ENCODE measurements at places on chromosomes 16 and 17.

DNA sequence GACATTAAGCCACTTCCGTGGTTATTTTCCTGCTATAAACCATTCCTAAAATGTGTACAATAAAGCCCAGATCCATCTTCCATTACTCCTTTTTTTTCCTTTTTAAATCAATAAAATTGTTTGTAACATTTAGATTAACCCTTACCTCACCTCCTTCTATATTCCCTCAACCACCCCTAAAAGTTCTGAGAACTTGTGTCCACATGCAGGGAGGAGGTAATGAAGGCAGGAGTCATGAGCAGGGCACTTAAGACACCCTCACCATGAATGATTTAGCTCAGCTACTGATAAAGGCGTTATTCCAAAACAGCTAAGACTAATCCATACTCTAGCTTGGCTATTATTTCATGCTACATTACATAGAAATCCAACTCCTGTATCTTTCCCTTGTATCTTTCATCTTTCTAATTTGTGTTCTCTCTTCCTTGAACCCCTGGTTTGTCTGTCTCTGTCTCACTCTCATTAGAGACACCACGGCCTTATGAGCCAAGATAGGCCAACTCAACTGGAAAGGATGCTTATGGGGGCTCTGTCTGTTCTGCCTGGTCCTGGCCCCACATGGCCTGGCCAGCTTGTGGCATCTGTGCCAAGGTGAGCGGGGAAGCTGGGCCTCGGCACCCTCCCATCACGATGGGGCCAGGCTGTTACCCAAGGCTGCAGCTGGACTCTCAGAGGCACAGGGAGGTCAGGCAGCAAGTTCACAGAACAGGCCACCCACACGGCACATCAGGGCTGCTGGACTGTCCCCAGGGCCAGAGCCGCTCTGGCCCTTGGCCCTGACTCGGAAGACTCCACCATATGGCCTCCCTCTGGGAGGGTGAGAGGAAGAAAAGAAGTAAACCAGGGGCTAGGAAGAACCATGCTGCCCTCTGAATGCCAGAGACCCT is 294.4 kb downstream of the SOX9 start:
- DNase-seq, result no peak

DNA sequence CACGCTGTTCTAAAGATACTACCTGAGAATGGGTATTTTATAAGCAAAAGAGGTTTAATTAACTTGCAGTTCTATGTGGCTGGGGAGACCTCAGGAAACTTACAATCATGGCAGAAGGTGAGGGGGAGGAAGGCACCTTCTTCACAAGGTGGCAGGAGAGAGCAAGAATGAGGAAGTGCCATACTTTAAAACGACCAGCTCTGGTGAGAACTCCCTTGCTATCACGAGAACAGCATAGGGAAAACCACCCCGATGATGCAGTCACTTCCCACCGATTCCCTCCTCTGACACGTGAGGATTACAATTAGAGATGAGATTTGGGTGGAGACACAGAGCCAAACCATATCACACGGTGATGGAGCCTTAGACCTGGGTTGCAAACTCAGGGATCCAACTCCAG is 317.5 kb upstream of the EEF2KMT start:
- DNase-seq, result no peak

DNA sequence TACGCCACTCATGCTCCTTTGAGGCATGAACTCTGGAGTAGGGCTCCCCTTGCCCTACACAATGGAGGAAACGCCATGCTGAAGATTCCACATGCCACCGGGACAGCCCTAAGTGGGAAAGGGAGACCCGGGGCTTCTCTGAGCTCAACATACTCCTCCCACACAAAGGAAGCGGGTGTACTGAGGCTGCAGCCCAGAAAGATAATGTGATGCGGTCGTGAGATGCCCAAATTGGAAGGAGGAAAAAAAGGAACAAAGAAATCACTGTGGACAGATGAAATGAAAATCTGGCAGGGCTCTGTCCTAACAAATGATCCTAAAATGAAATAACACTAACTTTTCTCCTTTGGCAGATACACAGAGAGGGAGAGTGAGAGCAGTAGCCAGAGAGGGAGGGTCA is 182.1 kb downstream of the ZFHX3 start:
- DNase-seq, result no peak

DNA sequence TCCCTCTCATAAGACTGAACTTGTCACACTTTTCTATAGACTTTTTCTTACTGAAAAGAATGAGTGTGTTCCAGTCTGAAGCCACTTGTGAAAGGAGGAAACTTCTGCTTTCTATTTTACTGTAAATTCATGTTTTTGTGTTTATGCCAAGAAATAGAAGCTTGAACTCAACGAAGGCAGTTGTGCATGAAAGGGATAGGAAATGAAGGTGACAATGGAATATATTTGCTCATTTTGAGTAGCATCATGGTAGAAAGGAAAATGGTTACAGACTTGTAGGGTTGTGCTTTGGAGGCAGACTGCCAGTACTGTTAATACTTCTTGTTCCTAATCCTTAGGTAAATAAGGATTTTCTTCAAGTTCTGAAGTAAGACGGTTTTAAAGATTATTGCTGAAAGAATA is 8.1 kb downstream of the CLTC start:
- DNase-seq, result no peak

GRCh38 chr17:33682599-33682998 is 389.5 kb upstream of the ASIC2 start:
- no peak for DNase-seq

GRCh38 chr16:24850289-24850938 is 4.7 kb downstream of the SLC5A11 start:
- DNase-seq, result no peak

DNA sequence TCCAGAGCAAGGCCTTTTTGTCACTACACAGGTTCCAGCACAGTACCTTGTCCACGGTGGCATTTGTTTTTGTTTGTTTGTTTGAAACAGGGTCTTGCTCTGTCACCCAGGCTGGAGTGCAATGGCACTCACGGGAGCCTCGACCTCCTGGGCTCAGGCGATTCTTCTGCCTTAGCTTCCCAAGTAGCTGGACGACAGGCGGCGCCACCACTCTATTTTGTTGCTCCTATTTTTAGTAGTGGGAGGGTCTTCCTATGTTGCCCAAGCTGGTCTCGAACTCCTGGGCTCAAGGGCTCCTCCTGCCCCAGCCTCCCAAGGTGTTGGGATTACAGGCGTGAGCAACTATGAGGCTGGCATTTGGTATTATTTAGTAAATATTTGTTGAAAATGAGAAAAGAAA is 10.3 kb downstream of the MRC2 start:
- DNase-seq, result no peak

DNA sequence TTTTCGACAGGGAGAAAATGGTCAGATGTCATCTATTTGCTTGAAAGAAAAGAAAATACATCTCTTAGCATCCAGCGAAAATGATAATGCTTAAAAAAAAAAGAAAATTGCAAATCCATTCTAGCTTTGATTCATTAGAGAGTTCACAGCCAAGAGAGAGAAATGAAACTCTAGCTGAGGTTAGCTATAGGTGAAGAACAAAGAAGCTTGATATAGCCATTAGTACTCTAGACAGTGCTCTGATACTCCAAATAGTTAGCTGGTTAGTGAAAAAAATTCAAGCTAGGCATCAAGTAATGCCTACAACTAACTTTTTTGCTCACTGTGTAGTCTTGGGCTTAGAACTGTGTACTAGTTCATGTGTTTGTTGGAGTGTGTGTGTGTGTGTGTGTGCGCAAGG is 721.6 kb upstream of the SOX9 start:
- DNase-seq, result no peak

GRCh38 chr17:39547713-39548478 is 59.8 kb downstream of the NEUROD2 start:
- DNase-seq, result no peak

GRCh38 chr16:66898207-66898606 is 17.9 kb downstream of the PDP2 start:
- DNase-seq, result no peak

Measured in left renal pelvis (tissue), 4 donors.